NCI-H1092 (cell line): ENCODE measurements at places on chromosomes 2 and 18.

DNA sequence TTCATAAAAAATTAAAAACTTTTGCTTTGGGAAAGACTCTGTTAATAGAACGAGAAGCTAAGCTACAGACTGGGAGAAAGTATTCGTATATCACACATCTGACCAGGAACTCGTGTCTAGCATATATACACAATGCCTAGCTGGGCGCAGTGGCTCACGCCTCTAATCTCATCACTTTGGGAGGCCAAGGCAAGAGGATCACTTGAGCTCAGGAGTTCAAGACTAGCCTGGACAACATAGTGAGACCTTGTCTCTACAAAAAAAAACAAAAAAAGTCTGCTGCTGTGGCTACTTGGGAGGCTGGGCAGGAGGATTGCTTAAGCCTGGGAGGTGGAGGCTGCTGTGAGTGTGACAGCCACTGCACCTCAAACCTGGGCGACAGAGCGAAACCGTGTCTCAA, 46.6 kb downstream of the EPB41L5 start:
- no peak for DNase-seq

DNA sequence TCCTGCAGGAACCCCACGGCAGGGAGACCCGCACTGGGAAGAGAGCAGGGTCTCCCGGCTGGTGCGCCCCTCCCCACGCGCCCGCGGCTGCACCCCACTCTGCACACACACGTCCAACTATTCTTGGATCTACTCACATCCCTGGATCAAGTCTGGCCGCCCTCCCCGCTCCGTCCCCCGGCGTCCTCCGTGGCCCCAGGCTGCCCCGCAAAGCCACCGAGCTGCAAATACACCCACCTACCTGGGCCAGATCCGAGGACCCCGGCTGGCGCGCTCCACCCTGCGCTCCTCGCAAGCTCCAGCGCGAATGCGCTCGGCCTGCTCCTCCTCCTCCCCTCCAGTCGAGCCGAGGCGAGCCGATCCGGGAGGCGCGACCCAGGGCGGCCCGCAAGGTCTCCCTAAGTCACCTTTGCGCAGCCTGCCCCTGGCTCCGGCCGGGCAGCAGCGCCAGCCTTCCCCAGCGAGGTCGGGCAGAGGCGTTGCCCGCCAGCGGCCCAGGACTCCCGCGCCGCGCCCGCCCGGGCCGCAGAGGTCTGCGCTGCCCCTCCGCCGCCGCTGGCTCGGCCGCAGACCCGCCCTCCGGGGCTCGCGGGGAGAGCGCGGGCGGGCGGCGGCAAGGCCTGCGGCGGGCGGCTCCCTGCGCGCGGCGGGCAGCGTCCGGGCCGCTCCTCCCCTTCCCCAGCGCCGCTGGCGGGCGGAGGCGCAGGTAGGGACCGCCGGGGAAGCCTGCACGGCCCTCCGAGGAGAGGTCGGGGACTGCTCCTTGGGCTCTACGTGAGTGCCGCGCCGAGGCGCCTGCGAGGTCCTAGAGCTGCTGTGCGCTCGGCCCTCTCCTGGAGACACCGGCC, 126.0 kb downstream of the OSBPL1A start:
- peak; percentile 57 for DNase-seq

DNA sequence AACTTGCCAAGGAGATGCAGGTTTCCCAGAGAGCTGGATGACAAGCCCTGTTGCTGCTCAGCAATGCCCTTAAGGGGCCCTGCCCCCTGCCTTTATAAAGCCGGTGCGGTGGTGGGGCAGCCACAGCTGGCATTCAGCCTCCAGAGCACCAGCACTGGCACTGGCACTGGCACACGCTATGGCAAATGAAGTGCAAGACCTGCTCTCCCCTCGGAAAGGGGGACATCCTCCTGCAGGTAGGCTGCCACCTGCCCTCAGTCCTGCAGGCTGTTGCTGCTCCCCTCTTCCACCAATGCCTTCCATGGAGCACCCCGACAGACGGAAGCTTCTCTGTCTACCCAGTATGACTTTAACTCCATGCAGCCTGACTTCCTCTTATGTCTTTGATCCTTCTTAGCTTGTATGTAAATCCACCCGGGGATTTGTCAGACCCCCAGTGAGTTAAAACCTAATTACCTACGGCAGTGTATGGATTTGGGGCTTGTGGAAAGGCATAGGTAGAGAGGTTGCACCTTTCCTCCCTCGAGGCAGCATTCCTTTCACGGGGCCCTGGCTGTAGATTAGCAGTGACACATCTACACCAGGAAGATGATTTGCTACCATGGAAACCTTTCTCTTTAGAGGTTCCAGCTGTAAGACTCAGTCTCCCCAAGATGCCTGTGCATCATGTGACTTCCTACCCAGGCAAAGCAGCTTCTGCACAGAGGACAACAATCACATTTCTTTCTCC, at the start of gene DAPL1:
DAPL1 (plus strand) TSS at position 123 of the 730 bp plus-strand sequence; CDS start at position 179, 56 bp downstream.
- DNase-seq: peak; percentile 16

DNA sequence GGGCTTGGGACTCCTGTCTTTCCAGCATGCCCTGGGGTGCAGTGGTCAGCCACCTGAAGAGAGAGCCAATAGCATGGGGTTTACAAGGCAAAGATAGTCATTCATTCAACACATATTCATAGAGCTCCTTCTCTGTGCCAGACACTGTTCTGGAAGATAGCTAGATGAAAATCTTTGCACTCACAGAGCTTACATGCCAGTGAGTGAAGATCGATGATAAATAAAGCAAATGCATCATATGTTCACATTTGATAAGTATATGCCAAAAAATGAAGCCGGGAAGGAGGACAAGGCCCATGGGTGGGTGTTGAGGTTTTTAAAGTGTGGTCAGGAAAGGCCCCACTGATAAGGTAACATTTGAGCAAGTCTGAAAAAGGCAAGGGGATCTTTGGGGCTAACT, 130.8 kb upstream of the CDCA7 start:
- no peak for DNase-seq

DNA sequence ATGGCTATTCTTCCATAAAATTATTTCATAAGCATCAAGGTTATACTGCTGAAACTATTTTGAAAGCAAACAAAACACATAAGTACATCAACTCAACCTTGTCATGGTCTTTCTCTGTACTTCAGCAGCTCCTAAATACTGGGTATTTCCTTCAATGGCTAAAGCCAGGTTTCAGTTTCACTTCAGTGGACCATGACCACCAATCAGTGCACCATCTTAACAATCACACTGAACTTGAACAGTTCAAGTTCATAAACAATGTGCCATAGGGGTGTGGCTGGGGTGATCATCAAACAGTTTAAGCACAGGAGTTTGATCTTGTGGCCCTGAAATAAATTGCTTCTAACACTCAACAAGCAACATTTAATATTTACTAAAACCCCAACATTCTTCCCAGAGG, 124.1 kb upstream of the FIGN start:
- no peak for DNase-seq
